ENCODE measurements at places on chromosomes 12 and 14.

DNA sequence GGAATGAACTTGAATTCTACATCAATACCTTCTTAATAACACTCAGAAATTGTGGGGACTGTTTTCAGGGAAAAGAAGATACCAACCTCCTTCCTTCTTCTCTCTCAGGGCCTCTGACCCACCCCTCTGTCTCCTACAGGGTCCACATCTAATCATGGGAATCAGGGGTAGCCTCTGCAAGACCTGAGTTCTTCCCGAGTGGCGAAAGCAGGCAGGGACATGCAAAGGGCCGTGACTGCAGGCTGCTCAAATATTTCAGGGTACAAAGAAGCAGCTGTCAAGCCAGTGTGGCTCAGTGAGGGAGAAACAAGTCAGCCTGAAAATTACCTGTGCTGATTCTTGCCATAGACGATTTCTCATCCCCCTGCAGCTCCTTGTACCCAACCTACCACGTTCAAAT lies 123.1 kb upstream of the PARP11 start:
- DNase-seq = no peak

- DNase-seq = no peak
Measured at GRCh38 chr14:96104469-96105057, 65.4 kb downstream of the C14orf132 start.

- DNase-seq = no peak
Measured at GRCh38 chr14:96658611-96659010, 138.6 kb upstream of the VRK1 start.

DNA sequence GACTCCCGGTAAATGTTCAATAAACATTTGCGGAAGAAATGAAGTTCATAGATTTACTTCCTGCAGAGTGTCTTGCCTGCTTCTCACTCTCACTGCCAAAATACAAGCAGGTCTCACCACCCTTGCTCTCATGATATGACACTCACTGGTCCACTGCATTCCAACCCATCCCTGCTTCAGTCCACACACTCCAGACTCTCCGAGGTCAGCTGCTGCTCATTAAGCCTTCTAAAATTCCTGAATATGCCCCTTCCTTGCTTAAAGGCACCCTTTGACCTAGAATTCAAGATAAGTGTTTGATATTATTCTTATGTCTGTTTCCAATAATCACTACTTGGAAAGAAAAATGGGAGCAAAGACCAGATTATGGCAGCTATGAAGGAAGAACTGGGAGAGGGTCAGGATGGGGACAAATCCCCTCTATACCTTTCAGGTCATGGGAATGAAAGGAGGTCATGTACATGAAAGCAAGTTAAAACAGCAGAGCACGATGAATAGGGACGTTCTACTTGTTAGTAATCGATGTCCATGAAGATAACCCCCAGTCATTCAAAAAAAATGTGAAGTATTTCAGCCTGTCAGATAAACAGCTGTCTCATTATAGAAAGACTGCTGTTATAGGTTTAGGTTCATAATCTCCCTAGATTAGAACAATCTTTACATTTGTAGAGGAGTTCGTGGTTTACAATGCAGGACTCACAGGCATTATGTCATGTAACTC lies 10.5 kb upstream of the NID2 start:
- DNase-seq = no peak

- DNase-seq = no peak
Measured at GRCh38 chr12:48985901-48986300, 7.8 kb downstream of the WNT1 start.

GRCh38 chr12:9149372-9149771 lies 33.7 kb upstream of the A2M start:
- no peak for DNase-seq

- DNase-seq = no peak
Measured at GRCh38 chr14:91225025-91225424, 19.5 kb downstream of the GPR68 start.

- DNase-seq = no peak
Measured at GRCh38 chr12:104636496-104636895, 179.7 kb downstream of the CHST11 start.

DNA sequence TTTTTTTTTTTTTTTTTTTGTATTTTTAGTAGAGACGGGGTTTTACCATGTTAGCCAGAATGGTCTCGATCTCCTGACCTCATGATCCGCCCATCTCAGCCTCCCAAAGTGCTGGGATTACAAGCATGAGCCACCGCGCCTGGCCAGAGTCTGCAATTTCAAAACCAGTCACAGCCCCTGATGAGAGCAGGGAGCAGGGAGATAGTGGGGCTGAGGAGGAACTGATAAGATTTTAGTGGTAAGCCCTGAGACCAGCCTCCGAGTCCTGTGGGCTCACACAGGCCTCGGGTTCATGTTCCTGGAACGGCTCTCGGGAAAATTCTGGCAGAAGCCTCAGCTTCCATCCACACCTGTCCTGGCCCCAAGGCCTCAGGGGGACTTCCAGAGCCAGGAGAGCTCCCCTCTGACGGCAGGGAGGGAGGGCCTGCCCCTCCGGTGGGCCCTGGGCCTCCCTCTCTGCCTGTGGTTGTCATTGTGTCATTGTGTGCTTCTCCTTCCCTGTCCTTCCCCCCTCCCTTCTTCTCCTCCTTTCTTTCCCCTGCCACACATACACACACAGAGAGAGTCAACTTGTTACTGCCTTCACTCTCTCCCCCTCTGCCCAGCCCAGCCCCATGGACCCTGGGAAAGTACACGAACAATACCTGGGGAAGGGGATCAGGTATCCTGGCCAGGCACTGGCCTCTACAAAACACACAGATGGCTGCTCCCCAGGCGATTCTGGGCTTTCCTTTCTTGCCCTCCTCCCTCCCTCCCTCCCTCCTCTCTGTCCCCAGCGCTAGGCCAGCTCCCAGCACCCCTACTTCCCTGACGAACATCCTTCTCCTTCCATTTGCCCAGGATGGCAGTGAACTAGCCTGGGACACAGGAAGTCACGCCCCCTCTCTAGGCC lies 294.1 kb downstream of the DPF3 start:
- DNase-seq = no peak

- DNase-seq = no peak
Measured at GRCh38 chr12:9264546-9264945, 56.4 kb upstream of the PZP start.

DNA sequence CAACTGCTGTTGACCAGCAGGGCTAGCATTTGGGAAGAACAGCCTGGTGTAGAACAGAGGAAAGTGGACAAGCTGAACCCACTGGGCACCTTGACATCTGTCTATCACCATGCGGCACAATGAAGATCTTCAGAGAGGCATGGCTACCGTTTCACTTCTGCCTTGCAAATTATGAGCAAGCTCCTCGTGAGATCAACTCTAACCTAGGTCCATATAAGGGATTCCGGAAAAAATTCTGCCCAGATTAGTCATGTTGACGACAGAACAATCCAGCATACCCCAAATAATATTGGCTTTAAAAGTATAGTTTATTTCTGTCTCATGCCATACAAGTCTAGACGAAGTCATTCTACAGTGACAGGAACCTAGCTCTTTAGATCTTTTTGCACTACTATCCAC lies 91.6 kb upstream of the ATF7IP start:
- no peak for DNase-seq

GRCh38 chr12:17076028-17076744 lies 470.2 kb upstream of the LMO3 start:
- DNase-seq = no peak

- DNase-seq = no peak
Measured at GRCh38 chr12:75738486-75738885, 227.1 kb upstream of the KRR1 start.

- no peak for DNase-seq
Measured at GRCh38 chr14:54420478-54421142, 20.6 kb downstream of the CNIH1 start.

DNA sequence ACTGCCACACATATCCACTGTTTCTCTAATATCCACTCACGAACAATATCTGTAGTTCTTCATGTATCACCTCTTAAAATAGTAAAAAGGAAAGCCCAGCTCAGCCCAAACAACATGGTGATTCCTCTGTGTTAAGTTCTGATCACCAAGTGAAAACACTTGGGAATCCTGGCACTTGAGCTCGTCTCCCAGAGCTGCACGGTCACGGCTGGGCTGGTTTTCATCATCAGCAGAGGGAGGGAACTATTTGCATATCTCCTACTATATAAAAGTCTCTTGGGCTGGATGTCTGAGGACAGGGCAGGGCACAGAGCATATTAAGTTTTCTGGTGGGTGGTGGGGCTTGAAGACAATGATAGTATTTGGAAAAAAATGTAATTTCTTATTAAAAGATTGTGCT lies 870.6 kb downstream of the TMEM121 start:
- DNase-seq = no peak

DNA sequence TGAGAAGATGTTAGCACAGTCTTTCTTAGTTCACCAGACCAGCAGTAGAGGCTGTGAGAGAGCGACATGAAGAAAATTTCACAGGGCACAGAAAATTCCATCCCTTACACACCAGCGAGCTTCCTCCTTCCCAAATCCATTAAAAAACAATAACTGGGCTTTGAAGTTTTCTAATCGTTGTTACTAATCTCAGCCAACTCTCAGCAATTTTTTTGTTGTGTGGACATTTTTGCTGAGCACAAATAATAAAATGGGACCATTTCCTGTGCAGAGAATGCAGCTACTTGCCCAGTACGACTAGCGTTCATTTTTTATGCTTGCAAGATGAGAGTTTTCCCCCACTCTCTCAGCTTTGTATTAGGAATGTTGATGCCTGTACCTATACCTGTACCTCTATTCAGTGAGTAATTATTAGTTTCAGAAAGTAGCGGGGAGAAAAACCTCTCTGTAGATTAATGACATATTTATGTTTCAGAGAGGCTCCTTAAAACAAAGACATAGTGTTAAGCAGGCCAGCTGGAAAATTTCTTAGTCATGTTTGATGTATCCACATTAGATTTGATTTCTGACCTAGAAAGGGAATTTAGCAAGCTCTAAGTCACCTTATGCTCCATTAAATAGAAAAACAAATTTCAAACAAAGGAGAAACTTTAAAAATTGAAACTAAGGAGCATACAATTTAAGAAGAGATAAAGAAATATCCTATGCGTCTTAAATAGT lies 146.5 kb downstream of the SRGAP1 start:
- no peak for DNase-seq

DNA sequence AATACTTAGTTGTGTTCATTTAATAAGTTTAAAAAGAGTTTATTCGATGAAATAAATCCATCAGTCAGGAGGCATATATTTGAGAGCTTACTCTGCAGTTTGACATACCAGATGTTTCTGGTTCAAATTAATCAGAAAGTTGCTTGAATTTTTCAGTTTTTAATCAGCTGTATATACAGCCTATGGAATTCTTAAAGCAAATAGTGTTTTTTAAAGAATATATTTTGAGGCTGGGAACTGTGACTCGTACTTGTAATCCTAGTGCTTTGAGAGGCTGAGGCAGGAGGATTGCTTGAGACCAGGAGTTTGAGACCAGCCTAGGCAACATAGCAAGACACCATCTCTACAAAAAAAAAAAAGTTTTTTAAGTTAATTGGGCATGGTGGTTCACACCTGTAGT lies 112.1 kb downstream of the MON2 start:
- no peak for DNase-seq

GRCh38 chr14:35051796-35052195 lies 5.7 kb downstream of the FAM177A1 start:
- DNase-seq = no peak

GRCh38 chr14:99516156-99516870 lies 35.1 kb downstream of the CCNK start:
- no peak for DNase-seq

DNA sequence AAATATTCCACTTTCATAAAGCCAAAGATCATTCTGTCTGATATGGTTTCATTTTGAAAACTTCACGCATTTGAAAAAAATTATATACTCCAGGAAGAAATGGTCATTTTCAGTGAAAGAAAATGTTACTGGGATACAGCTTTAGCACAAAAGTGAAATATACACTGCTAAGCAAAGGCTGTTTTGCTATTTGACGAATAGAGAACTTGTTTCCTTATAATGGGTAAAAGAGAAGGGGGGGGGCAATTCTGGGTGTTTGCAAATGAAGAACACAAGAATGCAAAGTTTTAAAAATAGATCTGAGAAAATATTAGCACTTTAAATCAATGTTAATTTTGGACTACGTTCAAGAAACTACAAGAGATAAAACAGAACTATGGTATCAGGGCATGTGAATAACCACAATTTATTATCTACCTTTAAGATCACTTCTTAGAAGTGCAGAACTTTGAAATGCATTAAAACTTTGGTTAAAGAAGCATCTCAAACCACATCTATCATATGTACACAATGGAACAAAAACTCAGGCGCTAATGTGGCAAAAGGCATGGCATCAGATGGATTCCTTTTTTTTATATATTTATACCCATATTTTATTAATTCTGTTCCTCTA lies 51.1 kb downstream of the EFCAB11 start:
- DNase-seq = no peak

- DNase-seq = no peak
Measured at GRCh38 chr12:27828196-27828595, 48.2 kb upstream of the MANSC4 start.

DNA sequence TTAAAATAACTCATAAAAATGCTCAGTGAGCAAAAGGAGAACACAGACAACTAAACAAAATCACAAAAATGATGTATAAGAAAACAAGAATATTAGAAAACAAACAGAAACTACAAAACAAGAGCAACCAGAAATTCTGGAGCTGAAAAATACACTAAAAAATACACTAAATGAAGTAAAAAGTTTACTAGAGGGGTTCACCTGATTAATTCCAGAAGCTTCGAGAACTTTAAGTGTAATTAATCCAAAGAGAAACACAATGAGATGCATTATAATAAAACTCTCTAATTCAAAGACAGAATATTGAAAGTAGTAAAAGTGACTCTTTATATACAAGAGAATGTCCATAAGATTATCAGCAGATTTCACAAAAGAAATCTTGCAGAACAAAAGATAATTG lies 558.4 kb downstream of the CCER1 start:
- DNase-seq = no peak

DNA sequence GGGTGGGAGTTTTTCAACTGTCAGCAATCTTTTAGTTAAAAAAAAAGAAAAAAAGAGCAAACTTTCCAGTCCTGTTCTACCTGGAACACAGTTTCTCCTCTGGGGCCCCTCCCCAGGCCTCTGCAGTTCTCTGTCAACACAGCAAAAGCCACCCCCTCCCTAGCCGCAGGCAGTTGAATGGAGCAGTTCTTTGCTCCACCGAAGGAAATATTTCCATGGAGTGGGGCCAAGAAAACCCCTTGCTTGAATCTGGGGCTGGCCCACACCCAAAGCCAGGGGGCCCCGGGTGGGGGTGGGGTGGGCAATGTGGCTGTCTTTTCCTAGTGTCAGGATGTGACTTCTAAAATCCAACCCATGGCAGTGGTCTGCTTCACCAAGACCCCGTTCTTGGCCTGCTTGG lies 5.0 kb upstream of the MEG3 start:
- DNase-seq = no peak

- no peak for DNase-seq
Measured at GRCh38 chr14:85519661-85520305, 10.2 kb upstream of the FLRT2 start.

Measured in activated CD4-positive, alpha-beta T cell treated with anti-CD3 and anti-CD28 coated beads for 1 hour (primary cell).